ENCODE measurements at places on chromosomes 7 and 10. TPM values are rescaled to one million over a fixed set of nuclear protein-coding genes. Genes with fewer than 3 reads are reported as not detected.

PDGFA gene
- 38.1 TPM for total RNA-seq

ZNF485 gene
- 5.8 TPM for total RNA-seq

NUTM2A gene
- total RNA-seq = 0.24 TPM

KIF20B gene
- total RNA-seq = 4.0 TPM

FAM20C gene
- 21.9 TPM for total RNA-seq

ANK3 gene
- total RNA-seq = 14.7 TPM

SKIDA1 gene
- under 0.01 TPM for total RNA-seq

FAM25A gene
- 10.8 TPM for total RNA-seq

ENTPD1 gene
- total RNA-seq = under 0.01 TPM

PLXNA4 gene
- total RNA-seq = not detected

GTPBP10 gene
- total RNA-seq = 20.0 TPM

ALOX5 gene
- total RNA-seq = 4.8 TPM

ABCC2 gene
- 0.96 TPM for total RNA-seq

CYP26C1 gene
- 0.24 TPM for total RNA-seq

IKZF1 gene
- not detected for total RNA-seq

CALML5 gene
- not detected for total RNA-seq

ASZ1 gene
- not detected for total RNA-seq

TMEM176B gene
- not detected for total RNA-seq

NUTM2D gene
- total RNA-seq = 4.9 TPM

FOXI2 gene
- not detected for total RNA-seq

EBF3 gene
- total RNA-seq = not detected

NUTM2B gene
- total RNA-seq = 0.43 TPM

KCP gene
- 0.72 TPM for total RNA-seq

ASCC1 gene
- total RNA-seq = 28.9 TPM

HOXA10 gene
- total RNA-seq = 2.2 TPM

ITIH2 gene
- not detected for total RNA-seq

TCERG1L gene
- total RNA-seq = not detected

PHYHIPL gene
- total RNA-seq = not detected

FRMD4A gene
- 2.3 TPM for total RNA-seq

EEPD1 gene
- total RNA-seq = 4.0 TPM

NEUROD6 gene
- total RNA-seq = not detected

CAV1 gene
- total RNA-seq = 322 TPM

NPFFR1 gene
- total RNA-seq = not detected

COBL gene
- total RNA-seq = 1.1 TPM

AGR2 gene
- total RNA-seq = 279 TPM

TFPI2 gene
- total RNA-seq = 26.7 TPM

SLC16A12 gene
- 3.6 TPM for total RNA-seq

AKR1D1 gene
- not detected for total RNA-seq

LGI1 gene
- not detected for total RNA-seq

NCF1 gene
- total RNA-seq = not detected

SLC18A3 gene
- total RNA-seq = not detected

DNAJC1 gene
- total RNA-seq = 80.4 TPM

HOXA9 gene
- 4.3 TPM for total RNA-seq

PTPN20 gene
- 1.1 TPM for total RNA-seq

LIPF gene
- not detected for total RNA-seq

GIGYF1 gene
- 15.1 TPM for total RNA-seq

ZNF365 gene
- total RNA-seq = 3.4 TPM

TMEM178B gene
- 4.8 TPM for total RNA-seq

CPN1 gene
- total RNA-seq = not detected

KLF14 gene
- total RNA-seq = not detected

SFXN4 gene
- 37.5 TPM for total RNA-seq

KIFBP gene
- total RNA-seq = 19.0 TPM

ADRB1 gene
- 4.0 TPM for total RNA-seq

EPHB6 gene
- 0.72 TPM for total RNA-seq

COL1A2 gene
- 3.1 TPM for total RNA-seq

GBX1 gene
- total RNA-seq = not detected

NRCAM gene
- 0.64 TPM for total RNA-seq

Data from tracheal epithelial cell (primary cell).